Stimulated activated CD8-positive, alpha-beta memory T cell treated with anti-CD3 and anti-CD28 coated beads, Interleukin-7, amount 100 ng/mL, for 1 hour (primary cell): ENCODE measurements at places on chromosomes 16 and 17.

- DNase-seq, result no peak
Observed at GRCh38 chr16:24977678-24978075, 37.5 kb downstream of the ARHGAP17 start.

GRCh38 chr17:36212966-36213365 is 2.1 kb downstream of the CCL4L2 start:
- no peak for DNase-seq

- no peak for DNase-seq
Observed at GRCh38 chr17:17837966-17838962, 1.5 kb upstream of the SREBF1 start.

- no peak for DNase-seq
Observed at GRCh38 chr17:48255759-48256158, 148.2 kb downstream of the SNX11 start.

GRCh38 chr17:82547981-82548380 is 28.4 kb downstream of the FOXK2 start:
- no peak for DNase-seq

- DNase-seq, result no peak
Observed at GRCh38 chr17:35879773-35880654, at the start of gene CCL5. TSS of gene CCL5 (minus strand) at chr17:35880360.

- no peak for DNase-seq
Observed at GRCh38 chr17:73307130-73307529, 4.7 kb downstream of the CDC42EP4 start.

- DNase-seq, result no peak
Observed at GRCh38 chr17:81428121-81428515, 32.9 kb downstream of the BAHCC1 start.

DNA sequence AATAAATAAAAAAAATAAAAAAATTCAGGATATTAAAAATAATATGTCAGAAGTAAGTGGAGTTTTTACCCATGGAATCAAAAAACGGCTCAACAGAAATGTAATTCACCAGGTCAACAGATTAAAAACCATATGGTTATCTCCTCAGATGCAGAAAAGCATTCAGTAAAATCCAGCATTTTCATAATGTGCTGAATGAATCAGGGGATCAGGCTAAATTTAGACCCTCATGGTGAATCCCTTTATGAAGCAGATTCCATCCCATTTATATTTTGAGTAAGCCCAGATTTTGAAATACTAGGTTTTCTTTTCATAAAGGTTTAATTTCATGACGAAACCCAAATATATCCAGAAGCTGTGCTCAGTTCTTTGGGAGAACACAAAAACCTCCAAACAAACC is 84.4 kb downstream of the OR1D5 start:
- DNase-seq, result no peak

DNA sequence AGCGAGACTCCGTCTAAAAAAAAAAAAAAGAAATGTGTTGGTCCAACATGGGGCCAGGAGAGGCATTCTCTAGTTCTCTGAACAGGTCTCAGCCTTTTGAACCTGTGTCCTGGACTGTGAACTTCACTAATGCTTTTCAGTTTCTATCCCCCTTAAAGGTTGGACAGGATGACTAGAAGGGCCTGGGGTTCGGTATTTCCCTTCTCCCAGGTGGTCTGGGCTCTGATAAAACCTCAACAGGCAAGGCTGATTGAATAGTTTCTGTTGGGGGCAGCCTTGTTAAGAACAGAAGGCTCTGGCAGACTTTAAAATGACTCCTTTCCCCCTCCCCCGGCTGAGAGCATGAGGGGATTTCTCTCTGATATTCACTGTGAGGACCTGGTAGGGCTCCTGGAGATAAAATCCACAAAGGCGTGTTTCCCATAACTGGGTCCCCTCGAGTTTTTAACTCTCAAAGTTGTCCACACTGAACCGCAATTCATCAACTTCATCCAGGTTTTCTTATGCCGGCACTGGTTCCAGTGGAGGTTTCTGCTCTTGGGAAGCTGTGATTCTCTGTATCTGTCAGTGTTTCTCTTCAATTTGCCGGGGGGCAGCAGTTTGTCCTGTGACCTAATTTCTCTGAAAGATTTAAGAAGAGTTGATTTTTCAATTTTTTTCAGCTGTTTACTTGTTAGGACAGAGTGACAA is 91.3 kb downstream of the METRNL start:
- DNase-seq, result no peak

DNA sequence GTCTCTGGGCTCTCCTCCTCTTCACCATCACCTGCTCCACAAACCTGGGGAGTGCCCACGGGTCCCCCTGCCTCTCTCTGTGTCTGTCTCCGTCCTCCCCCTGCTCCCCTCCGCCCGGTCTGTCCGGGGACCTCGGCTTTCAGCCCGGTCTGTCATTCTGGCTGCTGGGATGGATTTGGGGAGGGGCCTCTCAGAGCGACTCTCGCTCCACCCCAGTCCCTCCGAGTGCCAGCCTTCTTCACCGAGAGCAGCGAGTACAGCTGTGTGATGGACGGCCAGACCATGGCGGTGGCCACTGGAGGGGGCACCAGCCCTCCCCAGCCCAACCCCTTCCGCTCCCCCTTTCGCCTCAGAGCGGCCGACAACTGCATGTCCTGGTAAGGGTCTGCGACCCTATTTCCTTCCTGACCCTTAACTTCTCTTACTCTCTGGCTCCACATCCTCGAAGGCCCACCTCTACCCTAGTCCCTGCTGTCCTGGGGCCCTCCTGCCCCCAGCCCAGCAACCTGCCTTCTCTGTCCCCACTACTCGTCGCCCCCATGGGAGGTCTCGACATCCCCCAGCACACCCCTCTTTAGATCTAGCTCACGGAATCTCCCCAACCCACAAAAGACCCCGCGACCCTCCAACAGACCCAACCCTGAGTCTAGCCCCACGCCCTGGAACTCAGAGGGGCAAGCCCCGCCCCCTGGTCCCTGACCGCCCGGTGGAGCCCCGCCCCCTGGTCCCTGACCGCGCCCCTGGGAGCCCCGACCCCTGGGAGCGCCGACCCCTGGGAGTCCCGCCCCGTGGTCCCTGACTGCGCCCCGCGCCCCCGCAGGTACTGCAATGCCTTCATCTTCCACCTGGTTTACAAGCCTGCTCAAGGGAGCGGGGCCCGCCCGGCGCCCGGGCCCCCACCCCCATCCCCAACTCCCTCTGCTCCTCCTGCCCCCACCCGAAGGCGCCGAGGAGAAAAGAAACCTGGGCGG is 5.6 kb upstream of the CXCL16 start:
- DNase-seq, result no peak

DNA sequence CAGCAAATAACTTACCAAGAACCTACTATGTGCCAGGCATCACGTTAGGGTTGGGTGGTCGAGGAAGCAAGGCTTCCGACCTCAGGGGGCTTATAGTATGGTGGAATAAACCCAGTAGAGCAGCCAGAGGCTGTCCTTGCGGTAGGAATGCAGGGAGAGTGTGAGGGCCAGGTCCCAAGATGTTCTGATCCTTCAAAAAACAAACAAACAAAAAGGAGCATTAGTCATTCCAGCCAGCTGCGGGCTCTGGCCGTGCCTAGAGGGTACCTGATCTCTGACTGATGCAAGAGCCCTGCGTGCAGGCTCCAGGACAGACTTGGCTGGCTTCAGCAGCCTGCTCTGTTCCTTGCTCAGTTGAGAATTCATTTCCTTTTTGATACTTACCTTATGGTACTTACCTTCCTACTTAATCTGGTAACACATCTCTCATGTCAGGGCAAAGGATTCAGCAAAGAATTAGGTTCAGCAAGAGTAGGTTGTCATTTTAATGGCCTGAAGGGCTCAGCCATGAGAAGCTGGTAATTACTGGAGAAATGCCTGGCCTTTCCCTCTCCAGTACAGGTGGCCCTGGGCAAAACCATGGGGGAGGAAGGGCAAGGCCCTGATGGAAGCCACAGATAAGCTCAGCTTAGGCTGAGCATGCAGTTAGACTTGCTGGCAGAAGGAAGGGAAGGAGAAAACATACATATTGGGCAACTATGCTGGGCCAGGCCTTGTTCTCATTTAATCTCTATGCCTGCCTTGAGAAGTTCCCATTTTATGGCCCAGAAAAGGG is 18.4 kb downstream of the CYB5D2 start:
- no peak for DNase-seq

DNA sequence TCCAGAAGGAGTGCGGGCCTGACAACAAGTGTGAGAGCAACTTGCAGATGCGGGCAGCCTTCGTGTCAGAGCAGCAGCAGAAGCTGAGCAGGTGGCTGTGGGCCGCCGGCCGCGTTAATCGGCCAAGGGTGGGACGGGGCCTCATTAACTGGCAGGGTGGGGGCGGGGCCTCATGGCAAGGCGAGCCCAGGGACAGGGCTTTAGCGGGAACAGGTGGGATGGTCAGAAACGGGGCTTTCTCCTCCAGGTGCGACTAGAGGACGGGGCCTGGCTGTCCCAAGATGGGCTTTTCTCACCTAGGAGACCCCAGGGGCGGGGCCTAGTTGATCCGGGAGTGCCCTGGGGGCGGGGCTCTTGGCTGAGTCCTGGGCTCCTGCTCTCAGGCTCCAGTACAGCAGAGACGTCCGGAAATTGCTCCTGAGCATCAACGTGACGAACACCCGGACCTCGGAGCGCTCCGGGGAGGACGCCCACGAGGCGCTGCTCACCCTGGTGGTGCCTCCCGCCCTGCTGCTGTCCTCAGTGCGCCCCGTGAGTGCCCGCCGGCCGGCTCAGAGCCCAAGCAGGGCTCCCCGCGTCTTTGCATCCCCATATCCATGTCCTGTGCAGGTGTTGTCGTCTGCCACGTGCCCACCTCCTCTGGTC is 18.4 kb upstream of the PDK2 start:
- DNase-seq, result no peak

- no peak for DNase-seq
Observed at GRCh38 chr16:27700304-27700995, 150.5 kb downstream of the KATNIP start.

- DNase-seq, result no peak
Observed at GRCh38 chr17:72255481-72255880, 134.7 kb downstream of the SOX9 start.

DNA sequence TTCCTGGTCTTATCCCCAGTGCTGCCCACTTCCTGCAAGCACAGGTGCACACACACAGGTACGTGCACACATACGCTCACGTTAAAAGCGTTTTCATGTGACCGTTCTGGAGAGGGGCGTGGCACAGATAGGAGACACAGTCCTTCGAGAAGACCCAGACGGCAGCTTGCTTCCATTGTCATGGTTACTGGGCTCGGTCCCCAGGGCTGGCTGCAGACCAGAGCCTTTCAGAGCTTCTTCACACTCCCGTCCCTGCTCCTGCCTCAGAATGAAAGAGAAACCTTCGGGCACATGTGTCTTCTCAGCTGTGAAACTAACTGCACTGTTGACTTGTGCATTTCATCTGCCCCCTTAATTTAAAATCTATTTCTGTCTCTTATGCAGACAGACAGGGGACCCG is 154.2 kb downstream of the PITPNC1 start:
- DNase-seq, result no peak

- DNase-seq, result no peak
Observed at GRCh38 chr16:35171106-35171505, 1711.7 kb downstream of the TP53TG3F start.

- DNase-seq, result no peak
Observed at GRCh38 chr17:9941305-9941704, 36.2 kb upstream of the RCVRN start.

DNA sequence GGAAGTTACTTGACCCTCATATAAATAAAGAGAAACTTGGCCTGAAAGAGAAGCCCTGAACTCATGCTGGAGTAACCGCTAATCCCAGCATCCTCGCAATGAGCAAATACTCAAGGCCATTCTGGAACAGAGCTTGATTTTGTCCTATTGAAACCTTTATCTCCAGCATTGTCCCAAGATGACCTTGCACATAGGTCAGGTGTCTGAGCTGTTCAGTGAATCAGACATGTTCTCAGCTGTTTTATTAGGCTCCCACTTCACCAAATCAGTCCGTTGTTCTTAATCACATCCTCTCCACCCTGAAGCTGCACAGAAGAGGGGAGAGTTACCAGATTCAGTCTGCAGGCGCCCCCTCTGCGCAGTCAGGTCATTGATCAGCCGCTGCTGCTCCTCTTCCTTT is 9.1 kb upstream of the MYH1 start:
- no peak for DNase-seq

GRCh38 chr17:54455251-54455868 is 445.3 kb upstream of the TOM1L1 start:
- DNase-seq, result no peak

GRCh38 chr16:11306997-11307638 is 26.0 kb upstream of the PRM1 start:
- DNase-seq, result no peak

DNA sequence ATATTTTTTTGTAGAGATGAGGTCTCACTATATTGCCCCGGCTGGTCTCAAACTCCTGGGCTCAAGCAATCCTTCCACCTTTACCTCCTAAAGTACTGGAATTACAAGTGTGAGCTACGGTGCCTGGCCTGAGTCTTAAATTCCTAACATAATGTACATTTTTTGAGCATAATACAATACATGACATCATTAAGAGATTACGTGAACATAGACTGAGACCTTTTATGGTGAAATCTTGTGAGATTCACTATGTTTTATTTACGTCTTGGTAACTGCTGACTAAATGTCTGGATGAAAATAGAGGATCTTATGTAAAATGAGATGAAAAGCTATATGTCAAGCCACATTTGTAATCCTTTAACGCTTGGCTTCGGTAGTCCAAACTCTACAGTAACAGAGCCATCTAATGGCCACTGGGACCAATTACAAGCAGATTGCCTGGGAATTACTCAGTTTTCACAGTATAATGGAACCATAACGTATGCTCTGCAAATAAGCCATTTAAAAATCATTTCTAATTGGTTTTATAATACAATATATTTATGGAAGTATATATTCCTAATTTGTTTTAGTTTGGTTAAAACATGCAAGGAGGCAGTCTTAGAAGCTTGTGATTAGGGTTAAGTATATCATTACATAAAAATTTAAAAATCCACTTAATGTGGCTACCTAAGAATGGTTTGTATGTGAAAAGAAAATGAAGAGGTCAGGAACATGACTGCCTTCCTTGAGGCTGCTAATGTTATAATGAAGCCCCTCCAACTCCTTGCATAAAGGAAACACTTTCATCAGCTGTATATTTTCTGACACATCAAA is 8.1 kb upstream of the EFCAB13 start:
- DNase-seq, result no peak

DNA sequence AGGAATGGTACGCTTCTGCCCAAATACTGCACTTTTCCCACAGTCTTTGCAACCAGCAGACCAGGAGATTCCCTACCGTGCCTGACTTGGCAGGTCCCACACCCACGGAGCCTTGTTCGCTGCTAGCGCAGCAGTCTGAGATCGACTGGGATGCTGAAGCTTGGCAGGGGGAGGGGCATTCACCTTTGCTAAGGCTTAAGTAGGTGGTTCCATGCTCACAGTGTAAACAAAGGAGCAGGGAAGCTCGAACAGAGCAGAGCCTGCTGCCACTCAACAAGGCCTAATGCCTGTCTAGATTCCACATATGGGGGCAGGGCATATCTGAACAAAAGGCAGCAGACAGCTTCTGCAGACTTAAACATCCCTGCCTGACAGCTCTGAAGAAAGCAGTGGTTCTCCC is 107.2 kb upstream of the TMEM97 start:
- no peak for DNase-seq

DNA sequence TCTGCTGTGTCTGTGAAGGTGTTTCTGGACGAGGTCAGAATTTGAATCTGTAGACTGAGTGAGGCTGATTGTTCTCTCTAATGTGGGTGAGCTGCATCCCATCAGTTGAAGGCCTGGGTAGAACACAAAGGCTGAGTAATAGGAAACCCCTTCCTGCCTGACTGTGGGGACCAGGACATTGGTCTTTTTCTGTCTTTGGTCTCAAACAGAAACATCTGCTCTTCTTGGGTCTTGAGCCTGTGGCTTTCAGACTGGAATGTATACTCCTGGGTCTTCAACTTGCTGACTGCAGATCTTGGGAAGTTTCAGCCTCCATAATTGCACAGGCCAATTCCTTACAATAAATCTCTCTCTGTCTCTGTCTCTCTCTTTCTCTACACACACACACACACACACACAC is 19.6 kb upstream of the LRRC75A start:
- no peak for DNase-seq

- DNase-seq, result no peak
Observed at GRCh38 chr17:74380086-74380958, 13.0 kb downstream of the GPR142 start.
